Cerebellar cortex (tissue), 1 donor: ENCODE measurements at places on chromosomes 16 and 17.

DNA sequence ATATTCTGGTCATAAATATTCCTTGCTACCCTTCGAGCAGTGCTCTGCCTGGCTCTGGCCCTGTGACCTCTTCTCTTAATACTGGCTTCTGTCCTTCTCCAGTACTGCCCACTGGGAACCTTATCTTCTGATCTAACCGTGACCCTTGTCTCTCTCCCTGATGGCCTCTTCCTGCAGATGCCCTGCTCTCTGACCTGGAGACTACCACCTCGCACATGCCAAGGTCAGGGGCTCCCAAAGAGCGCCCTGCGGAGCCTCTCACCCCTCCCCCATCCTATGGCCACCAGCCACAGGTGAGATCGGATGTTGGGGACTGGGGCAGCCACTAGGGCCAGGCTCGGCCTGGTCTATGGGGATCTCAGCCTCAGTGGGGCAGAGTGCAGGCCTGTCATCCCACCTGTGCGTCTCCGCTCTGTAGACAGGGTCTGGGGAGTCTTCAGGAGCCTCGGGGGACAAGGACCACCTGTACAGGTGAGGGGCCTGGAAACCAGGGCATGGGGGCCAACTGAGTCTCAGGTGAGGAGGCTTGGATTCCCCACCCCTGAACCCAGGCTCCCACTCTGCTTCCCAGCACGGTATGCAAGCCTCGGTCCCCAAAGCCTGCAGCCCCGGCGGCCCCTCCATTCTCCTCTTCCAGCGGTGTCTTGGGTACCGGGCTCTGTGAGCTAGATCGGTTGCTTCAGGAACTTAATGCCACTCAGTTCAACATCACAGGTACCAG lies 1.5 kb downstream of the TGFB1I1 start:
- DNase-seq = no peak

DNA sequence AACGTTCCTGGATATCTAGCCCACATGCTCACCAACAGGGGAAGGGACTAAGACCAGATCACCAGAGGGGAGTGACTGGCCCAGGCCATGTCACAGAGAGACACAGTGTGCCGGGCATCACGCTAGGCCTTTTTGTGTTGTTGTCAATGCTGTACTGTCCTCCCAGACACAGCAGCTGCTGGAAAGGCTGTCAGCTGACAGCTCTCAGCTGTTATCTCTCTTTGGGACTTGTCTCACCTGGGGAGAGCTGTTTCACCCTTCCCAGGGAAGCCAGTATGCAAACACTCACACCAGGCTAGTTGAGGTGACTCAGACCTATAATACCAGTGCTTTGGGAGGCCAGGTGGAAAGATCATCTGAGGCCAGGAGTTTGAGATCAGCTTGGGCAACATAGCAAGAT lies 19.4 kb downstream of the UNC45B start:
- no peak for DNase-seq

GRCh38 chr17:80773243-80773991 lies 218.2 kb upstream of the CHMP6 start:
- DNase-seq = peak; percentile 98

DNA sequence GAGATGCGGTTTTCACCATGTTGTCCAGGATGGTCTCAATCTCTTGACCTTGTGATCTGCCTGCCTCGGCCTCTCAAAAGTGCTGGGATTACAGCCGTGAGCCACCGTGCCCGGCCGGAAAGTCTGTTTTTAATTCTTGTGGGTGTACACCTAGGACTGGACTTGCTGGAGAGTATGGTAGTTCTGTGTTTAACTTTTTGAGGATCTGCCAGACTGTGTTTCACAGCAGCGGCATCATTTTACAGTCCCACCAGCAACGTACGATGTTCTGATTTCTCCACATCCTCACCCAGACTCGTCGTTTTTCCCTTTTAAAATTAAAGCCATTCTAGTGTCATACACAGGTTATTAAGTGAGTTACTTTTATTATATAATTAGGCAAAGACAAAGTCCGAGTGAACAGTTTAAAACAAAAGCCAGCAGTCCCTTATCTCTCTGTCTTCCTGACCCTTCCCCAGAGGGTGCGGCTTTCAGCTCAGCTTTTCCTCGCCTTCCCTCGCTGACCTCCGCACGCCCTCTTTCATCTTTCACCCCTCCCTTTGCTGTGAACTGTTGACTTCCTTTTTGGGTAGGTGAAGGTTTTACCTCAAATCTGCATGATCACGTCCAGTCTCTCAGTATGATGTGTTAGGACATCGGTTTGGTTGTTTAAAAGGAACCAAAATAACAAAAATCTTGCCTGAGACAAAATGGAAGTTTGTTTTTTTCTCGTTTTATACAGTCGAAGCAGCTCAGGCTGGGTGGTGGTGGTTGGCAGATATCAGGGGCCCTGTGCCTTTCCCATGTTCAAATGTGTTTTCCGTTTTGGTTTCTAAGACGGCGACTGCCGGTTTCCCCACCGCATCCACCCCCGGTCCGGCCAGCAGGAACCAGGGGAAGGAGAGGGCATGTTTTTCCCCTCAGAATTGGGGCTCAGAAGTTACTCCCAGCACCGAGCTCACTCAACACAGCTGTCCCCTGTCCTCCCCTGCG lies 18.0 kb downstream of the FAM234A start:
- no peak for DNase-seq
